Activated T-helper 2 cell treated with anti-CD3 and anti-CD28 coated beads, Interferon-gamma antibody, Interleukin-2, Interleukin-4, amounts not matched to agents 10 μg/mL and 5 μg/mL and 100 μg/mL, durations not matched to agents 14 hours and 24 hours and 36 hours (primary cell): ENCODE measurements at places on chromosomes 1 and 21. TPM values are rescaled to one million over a fixed set of nuclear protein-coding genes. Genes with fewer than 3 reads are reported as not detected.

The NCMAP gene
- total RNA-seq: not detected in 2 replicates

- H3K27ac ChIP-seq: no peak overlapping the region
- H3K27me3 ChIP-seq: no peaks in the 10 kb centered on the region
- peaks cover 4% of the 10 kb centered on the region for H3K4me1 ChIP-seq
- no peak overlapping the region for H3K4me3 ChIP-seq
Measured at GRCh38 chr1:44235808-44236207, 22.5 kb downstream of the DMAP1 start.

DNA sequence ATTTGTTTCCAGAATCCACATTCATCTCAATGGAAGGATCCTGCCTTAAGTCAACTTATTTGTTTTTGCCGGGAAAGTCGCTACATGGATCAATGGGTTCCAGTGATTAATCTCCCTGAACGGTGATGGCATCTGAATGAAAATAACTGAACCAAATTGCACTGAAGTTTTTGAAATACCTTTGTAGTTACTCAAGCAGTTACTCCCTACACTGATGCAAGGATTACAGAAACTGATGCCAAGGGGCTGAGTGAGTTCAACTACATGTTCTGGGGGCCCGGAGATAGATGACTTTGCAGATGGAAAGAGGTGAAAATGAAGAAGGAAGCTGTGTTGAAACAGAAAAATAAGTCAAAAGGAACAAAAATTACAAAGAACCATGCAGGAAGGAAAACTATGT is 2.6 kb downstream of the GADD45A start:
- H3K4me1 ChIP-seq: peaks cover 36% of the 10 kb centered on the region
- DNase-seq: no peak
- no peak overlapping the region for H3K27ac ChIP-seq
- H3K27me3 ChIP-seq: no peaks in the 10 kb centered on the region
- H3K36me3 ChIP-seq: peaks cover 35% of the 10 kb centered on the region

- H3K27ac ChIP-seq: no peak overlapping the region
- no peaks in the 10 kb centered on the region for H3K36me3 ChIP-seq
Measured at GRCh38 chr21:15308333-15308732, 243.5 kb upstream of the NRIP1 start.

DNA sequence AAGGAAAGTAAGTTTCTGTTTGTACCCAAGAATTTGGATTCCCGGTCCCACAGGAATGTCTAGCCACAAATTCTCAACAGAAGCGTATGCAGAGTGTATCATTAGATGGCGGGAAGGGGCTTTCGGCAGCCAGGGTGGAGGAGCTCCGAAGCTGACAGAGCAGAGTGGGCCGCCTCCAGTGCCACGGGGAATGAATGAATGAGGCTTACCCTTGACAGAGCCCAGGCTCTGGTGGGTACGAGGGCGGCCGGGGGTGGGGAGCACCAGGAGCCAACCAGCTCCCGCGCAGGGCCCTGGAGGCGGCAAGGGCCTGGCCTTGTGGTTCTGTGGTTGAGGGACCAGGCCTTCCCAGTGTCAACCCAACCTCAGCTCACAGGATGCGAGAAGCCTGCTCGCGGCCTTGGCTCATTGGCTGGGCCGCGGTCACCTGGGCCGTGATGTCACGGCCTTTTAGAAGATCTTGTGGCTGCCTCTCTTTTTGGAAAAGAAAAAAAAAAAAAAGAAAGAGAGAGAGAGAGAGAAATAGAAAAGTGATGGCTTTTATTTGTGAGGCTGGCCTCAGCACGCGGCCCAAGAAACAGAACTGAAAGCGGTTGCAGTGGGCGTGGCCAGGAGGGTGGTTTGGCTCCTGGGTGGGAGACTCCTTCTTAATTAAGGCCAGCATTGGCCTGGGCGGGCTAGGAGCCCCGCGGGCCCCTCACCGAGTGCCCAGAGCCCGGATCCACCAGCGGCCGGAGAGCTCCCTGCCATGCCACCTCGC is 34.9 kb upstream of the RUNX3 start:
- DNase-seq: peak; percentile 94
- peaks cover 46% of the 10 kb centered on the region for H3K36me3 ChIP-seq
- H3K27ac ChIP-seq: peak overlapping the region; percentile 99
- no peaks in the 10 kb centered on the region for H3K27me3 ChIP-seq
- peaks cover 68% of the 10 kb centered on the region for H3K4me1 ChIP-seq
